ENCODE measurements at places on chromosomes 6 and 20.

DNA sequence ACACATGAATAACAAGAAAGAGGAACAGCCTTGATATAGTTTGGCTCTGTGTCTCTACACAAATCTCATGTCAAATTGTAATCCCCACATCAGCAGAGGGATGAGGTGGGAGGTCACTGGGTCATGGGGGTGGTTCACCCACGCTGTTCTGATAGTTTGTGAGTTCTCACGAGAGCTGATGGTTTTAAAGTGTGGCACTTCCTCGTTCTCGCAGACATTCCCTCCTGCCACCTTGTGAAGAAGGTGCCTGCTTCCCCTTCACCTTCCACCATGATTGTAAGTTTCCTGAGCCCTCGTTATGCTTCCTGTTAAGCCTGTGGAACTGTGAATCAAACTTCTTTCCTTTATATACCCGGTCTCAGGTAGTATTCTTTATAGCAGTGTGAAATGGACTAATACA lies 13.1 kb downstream of the SRPK1 start:
- no peak for DNase-seq

- DNase-seq: peak; percentile 41
Observed at GRCh38 chr20:51372176-51372803, 170.2 kb downstream of the NFATC2 start.

GRCh38 chr20:37223053-37223452 lies 38.6 kb downstream of the GHRH start:
- no peak for DNase-seq

- no peak for DNase-seq
Observed at GRCh38 chr6:31624070-31624469, 3.6 kb downstream of the PRRC2A start.

DNA sequence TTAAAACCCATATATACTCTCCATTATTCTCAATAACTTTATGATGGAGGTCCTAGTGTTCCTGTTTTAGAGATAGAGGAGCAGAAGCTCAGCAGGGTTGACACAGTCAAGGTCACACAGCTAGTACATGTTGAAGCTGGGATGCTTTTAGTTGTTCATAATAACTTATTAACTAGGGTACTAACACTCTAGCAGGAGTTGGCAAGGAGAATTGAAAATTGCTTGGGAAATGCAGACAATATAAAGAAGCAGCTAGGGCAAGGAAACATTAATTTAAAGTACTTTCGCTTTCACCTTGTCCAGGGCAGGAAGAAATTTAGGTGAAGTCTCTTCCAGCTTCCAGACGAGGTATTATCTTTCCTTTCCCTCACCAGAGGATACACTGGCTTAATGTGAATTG lies 133.7 kb downstream of the RCAN2 start:
- no peak for DNase-seq

- DNase-seq: peak; percentile 33
Observed at GRCh38 chr6:29376003-29376402, 912 bp upstream of the OR12D3 start.

- DNase-seq: no peak
Observed at GRCh38 chr6:124903797-124904196, 58.4 kb upstream of the RNF217 start.
